ENCODE measurements at places on chromosomes 7 and 10. TPM values are rescaled to one million over a fixed set of nuclear protein-coding genes. Genes with fewer than 3 reads are reported as not detected.

PCLO gene
- total RNA-seq: 48.5 TPM

SEMA3A gene
- total RNA-seq: 46.8 TPM

SLC26A5 gene
- total RNA-seq: not detected

KIN gene
- total RNA-seq: 9.2 TPM

ARHGAP22 gene
- total RNA-seq: 2.2 TPM

- DNase-seq: no peak
Measured at GRCh38 chr10:116689744-116690143, 52.6 kb downstream of the HSPA12A start.

DNA sequence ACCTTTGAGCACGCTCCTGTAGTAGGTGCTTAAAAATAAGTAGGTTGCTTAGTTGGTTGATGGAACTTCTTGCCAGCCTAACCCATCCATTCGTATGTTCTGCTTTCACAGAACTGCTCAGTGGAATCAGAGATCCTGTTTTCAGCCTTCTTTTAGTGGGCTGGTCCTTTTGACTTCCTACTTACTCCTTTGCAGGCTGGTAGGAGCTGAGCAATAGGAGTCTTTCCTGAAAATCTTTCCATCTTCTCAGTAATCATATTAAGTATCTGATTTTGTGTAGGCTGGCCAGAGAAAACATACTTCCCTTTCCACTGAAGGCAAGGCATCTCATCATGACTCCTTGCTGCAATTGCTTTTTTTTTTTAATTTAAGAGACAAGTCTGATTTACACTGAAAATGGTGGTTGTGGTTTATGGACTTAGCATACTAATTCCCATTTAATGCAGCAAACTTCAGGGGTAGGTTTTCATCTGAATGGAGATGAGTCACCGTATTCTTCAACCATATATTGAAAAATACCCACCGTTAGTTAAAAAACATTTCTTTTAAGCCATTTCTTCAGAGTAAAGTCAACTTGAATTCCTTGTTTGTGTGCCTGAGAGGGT, 208.0 kb downstream of the ZNF365 start:
- DNase-seq: no peak

DNA sequence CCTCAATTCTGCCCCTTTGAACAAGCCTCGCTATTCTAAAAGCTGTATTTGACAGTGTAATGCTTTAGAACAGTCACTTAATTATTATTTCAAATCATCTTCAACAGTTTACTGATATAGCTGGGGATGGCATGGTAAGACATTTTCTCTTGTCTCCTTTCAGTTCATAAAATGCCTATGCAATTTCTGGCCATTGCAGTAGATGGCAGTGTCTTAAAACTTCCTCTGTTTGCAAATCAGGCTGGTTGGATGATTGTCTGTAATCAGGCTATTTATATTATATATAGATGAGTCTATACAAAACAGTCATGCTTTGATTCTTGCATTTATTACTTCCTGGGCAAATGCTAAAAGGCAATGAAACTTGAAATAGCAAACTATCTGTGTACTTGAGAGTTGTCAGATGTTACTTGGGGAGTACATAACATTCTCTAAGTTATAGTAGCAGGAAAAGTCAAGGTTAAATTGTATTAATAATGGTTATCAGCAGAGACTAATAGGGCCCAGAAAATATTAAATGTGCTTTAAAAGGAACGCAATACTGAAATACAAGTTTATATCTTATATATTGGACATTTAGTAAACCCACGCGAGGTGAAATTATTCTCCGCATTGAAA, 55.5 kb upstream of the LHFPL3 start:
- no peak for DNase-seq

All from occipital lobe (tissue), 3 donors.